Vagina (tissue), 2 donors: ENCODE measurements at places on chromosomes 3 and 15. TPM values are rescaled to one million over a fixed set of nuclear protein-coding genes. Genes with fewer than 3 reads are reported as not detected.

Gene CD200
- 3.9 TPM for total RNA-seq

Gene TEX55
- total RNA-seq, result not detected

Gene FGD5
- total RNA-seq, result 16.2 TPM

Gene AMT
- 6.1 TPM for total RNA-seq

Gene SLCO2A1
- total RNA-seq, result 40.3 TPM

Gene KCNMB3
- 1.2 TPM for total RNA-seq

Gene CATSPER2
- 9.1 TPM for total RNA-seq

Gene UROC1
- not detected for total RNA-seq

Gene MESP2
- not detected for total RNA-seq

Gene GOLGA6L10
- total RNA-seq, result 3.4 TPM

Gene INSYN1
- 5.6 TPM for total RNA-seq

Gene GOLGA6A
- total RNA-seq, result 0.25 TPM

Gene TRH
- 1.2 TPM for total RNA-seq

Gene SCN11A
- total RNA-seq, result not detected

Gene GABRA5
- not detected for total RNA-seq

Gene P2RY13
- 0.98 TPM for total RNA-seq

Gene ONECUT1
- not detected for total RNA-seq
